T47D (cell line): ENCODE measurements at places on chromosomes 5 and 9.
A peak's percentile ranks its signal among the peaks of the same experiment; 100 is the strongest.

DNA sequence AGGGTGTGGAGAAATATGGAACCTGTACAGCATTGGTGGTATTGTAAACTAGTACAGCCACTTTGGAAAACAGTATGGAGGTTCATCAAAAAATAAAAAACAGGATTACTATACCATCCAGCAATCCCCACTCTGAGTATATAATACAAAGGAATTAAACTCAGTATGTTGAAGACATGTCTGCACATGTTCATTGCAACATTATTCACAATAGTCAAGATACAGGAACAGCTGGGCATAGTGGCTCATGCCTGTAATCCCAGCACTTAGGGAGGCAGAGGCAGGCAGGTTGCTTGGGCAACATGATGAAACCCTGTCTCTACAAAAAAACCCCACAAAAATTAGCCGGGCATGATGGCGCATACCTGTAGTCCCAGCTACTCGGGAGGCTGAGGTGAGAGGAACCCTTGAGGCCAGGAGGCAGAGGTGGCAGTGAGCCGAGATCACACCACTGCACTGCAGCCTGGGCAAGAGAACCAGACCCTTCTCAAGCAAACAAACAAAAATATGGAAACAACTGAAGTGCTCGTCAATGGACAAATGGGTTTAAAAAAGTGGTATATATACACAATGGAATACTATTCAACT is 63.6 kb downstream of the TMEM174 start:
- no peak for DNase-seq

- DNase-seq, result no peak
These were observed 63.8 kb upstream of the ZNF462 start for GRCh38 chr9:106799152-106799551.

DNA sequence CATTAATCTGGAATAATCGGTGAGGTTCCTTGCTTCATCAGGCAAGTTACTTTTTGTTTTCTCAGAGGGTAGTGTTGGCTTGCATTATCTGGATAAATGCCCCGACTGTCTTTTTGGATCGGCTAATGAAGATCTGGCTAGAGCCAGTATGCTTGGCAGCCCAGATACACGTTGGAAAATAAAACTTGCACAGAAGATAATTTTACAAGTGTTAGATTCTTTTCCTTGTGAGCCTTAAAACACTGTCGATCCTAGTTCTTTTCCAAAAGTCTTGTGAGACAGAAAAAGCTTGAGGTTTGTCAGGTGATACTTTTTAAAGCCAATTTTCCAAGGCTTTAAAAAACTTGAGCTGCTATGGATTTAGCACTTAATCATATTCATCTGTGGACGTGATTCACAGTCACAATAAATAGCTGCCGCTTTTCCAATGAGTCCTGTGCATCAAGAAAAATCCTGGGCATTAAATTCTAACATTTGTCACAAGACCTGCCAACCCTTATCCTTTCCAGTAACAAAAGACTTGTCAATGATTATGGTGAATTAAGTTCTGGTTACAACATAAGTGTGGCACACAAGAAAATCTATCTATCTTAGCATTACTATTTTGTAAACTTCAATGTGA is 68.5 kb downstream of the PRLR start:
- DNase-seq, result no peak

GRCh38 chr9:123656565-123656964 is 273.4 kb downstream of the DENND1A start:
- DNase-seq, result no peak

GRCh38 chr5:139688751-139689372 is 40.7 kb downstream of the CXXC5 start:
- no peak for DNase-seq

GRCh38 chr5:96855031-96855872 is 21.0 kb upstream of the ERAP2 start:
- no peak for DNase-seq

DNA sequence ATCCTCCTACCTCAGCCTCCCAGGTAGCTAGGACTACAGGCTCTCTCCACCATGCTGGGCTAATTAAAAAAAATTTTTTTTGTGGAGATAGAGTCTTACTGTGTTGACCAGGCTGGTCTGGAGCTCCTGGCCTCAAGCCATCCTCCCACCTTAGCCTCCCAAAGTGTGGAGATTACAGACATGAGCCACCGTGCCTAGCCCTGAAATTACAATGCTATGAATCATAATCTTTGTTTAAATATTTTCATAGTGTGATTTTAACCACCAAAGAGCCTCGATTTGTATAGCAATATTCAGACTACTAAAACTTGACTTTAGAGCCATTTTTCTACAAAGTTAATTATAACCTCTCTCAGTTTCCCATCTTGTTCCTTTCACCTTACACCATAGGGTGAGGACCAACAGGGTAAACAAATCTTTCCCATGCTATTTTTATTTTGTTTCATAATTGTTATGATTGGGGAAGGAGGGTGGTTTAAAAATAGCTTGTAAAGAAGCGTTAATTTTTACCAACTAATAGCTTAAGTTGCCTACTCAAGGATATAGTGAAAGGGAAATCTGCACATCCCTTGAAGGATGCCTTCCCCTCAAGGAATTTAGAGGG is 32.7 kb downstream of the UBE2D2 start:
- no peak for DNase-seq

- no peak for DNase-seq
These were observed 1158.4 kb upstream of the SEMA6A start for GRCh38 chr5:117733051-117733450.

- no peak for DNase-seq
These were observed 244.2 kb upstream of the PIK3R1 start for GRCh38 chr5:67971223-67971830.

GRCh38 chr9:115200711-115201505 is 83.0 kb upstream of the TNC start:
- DNase-seq, result no peak

DNA sequence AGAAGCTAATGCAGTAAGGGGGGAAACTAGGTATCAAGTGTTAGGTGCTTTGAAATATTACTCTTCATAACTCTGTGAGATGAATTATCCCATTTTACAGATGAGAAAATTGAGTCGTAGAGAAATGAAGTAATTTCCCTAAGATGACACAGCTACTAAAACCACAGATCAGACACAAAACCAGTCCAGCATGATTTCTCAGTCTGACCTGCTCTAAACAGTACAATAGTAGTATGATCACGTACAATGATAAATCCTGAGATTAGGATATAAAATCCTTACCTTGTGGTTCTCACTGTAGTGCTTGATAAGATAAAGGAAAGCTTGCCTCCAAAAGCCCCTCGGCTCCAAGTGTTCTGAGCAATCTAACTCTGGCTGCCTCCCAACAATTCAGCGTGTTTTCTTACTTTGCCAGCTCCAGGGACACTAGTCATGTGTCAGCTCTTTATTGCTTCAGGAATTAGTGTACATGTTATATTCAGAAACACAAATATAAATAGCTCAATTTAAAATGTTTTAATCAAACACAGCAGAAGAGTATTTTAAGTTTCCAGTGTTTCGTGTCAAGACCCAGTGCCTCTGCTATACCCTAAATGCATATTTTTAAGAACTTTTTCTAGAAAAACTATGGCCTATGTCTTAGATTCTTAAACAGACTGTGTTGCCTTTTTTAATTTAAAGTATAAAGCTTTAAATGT is 243.6 kb downstream of the DENND1A start:
- DNase-seq, result peak; percentile 30

DNA sequence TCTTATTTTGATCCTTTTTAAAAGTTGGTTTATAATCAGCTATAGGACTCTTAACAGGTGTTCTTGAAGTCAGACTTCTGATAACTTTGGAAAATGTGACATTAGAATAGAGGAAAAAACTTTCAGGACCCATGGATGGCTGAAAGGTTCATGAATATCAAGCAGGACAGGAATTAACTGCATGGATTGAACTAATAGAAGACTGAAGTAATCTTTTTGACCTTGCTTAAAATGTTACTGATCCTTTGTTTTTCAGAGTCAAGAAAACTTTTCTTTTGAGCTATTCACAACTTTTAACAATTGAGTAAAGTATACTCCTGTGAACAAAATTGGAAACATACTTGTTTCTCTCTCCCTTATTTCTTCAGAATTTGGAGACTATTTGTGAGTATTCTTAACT is 79.2 kb downstream of the PLK2 start:
- no peak for DNase-seq

- DNase-seq, result peak; percentile 79
These were observed 19.3 kb upstream of the SMIM32 start for GRCh38 chr5:136212252-136212721.

- DNase-seq, result no peak
These were observed 190.4 kb upstream of the VCAN start for GRCh38 chr5:83281176-83281575.

DNA sequence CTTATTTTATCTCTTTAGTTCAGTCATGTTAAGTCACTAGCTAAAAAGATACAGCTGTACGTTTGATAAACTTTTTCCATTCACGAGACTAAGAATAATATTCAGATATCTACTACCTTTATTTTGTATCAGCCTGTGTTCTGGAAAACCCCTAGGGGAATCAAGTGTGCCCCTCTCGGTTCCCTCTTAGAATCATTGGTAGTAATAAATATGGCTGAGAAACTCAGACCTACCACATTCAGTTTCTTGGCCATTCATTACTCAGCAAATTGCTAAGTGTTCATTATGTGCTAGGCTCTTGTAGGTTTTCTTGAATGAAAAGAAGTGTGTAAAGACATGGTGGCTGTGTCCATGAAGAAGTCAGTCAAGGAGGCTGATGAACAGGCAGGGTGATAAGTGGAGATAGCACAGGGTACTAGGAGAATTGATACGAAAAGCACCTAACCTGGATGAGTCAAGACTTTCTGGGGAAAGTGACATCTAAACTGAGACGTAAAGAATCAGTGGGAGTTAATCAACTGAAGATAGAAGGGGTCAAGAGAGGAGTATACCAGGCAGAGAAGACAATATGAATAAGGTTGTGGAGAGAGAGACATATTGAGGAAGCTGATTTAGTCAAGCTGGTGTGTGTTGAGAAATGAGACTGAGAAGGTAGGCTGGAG is 86.2 kb downstream of the CSNK1G3 start:
- DNase-seq, result no peak

GRCh38 chr9:8095672-8096086 is 296.1 kb upstream of the DMAC1 start:
- DNase-seq, result no peak

DNA sequence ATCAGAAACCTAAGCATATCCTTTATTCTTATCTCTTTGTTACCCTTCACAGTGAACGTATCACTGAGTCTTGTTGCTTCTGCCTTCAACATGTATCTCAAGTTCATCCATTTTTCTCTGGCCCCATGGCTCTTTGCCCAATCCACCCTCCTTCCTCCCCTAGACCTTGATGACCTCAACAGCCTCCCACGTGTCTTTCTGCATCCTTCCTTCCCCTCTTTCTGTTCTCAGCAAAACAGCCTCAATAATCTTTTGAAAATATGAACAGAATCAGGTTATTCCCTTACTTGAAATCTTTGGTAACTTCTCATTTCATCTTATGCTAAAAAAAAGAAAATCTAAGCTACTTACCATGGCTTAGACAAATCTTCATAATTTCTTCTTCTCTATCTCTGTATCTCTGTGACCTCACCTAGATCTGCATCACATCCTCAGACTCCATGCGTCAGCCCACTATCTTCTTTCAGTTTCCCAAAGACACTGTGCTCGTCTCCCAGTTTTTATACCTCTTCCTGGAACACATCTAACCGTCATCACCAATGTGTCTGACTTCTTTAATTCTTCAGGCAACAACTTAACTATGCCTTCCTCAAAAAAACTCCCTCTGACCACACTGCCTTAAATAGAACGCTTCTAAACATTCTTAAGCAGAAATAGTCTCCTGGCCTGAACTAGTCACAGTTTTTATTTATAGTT is 208.0 kb downstream of the PARP8 start:
- DNase-seq, result no peak

DNA sequence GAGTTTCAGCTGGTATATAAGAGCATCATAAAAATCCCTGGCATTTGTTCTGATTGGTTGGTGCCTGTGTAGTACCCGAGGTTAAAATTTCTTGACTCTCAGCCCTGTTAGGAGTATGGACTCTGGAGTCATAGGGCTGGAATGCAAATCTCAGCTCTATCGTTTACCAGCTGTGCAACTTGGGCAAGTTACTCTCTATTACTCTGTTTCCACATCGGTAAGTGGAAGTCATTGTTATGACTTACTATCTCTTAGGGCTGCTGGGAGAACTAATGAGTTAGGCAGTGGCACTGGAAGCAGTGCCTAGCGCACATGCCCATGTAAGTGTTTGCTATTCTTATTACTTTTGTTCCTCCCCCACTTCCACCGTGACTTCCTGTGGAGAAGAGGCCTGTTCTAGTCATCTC is 141.6 kb downstream of the BOD1 start:
- peak; percentile 71 for DNase-seq

DNA sequence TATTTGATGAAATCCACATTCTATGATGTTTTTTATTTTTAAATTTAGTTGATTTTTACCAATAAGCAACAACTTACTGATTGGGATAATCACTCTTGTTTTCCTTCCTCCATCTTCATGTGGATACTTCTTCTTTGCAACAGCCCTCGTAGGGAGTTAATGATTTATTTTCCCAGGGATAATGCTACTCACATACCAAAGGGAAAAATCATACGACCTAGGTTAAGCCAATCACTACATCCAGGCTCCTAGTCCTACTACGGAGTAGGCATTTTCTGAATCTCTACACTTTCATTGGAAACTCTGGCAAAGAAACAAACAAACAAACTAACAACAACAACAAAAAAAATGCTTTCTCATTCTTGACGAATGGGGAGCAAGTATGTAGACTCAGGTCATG is 663.4 kb downstream of the PTPRD start:
- no peak for DNase-seq

DNA sequence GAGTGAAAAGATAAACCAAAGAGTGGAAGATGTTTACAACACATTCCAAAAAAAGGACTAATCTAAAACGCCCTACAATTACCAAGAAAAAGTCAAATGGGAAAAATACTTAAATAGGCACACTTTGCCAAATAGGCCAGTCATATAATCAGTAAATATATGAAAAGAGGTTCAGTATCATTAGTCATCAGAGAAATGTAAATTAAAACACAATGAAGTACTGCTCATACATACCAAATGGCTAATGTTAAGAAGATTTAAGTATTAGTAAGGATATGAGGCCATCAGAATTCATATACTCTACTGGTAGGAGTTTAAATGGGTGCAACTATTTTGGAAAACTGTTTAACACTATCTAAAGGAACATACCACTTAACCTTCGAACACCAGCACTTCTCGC is 47.6 kb downstream of the ZDHHC21 start:
- no peak for DNase-seq
